ENCODE measurements at places on chromosomes 4 and X.

DNA sequence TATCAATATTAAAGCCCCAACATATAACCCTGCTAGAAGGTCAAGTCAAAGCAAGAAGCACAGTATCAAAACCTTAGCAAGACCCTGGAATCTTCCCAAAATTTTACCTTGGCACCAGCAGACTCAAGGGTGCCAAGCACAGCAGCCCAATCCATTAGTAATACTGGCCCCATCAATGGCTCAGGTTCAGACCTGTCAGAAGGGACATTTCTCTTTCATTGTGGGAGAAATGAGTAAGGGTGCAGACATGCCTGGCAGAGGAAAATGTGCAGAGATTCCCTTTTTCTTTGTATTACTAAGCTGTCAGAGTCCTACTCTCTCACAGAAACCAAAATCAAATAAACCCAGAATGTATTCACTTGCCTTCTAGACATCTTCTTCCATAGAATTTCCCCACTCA, 203.9 kb downstream of the EVC2 start:
- no peak for DNase-seq

- DNase-seq = no peak
These were observed 126.9 kb downstream of the CBLL2 start for GRCh38 chrX:22399437-22400192.

GRCh38 chr4:56650262-56651055, 30.6 kb downstream of the HOPX start:
- no peak for DNase-seq

DNA sequence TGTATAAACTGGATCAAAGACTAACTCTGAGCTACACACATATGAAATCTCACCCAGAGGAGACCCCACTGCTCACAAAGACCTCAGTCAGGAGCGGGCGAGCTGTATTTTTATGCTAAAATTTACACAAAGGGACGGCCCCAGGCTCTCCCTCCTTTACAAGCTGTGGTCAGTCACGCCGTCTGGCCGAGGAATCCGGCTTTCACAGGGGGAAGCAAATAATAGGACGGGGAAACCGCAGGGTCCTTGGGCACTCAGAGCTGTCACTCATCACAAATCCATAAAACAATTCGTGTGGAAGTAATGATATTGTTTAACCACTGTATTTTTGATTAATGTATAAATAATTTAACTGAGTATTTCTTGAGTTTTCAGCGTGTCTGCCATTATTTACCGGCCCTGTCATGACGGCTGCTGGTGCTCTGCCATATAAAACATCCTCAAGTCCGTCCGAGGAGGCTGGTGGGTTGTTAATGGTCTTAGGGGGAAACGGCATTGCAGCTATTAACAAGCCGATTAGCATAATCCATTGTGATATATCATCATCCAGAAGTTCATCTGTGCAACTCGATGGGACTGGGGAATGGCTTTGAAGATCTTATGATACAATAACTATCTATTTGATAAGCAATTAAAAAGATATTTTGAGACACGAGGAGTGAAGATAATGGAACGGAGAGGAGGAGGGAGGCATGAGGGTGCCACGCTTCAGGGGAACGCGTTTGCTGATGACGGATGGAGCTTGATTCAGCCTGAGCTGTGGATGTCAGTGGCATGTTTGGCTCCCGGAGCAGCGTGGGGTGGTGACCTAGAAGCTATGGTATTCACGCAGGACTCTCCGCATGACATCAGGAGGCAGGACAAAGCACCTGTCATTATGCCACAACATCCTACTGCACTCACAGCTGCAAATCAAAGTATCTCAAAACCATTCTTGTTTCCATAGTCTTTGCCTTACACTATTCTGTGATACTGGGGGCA, 150.9 kb downstream of the SHOX start:
- no peak for DNase-seq

DNA sequence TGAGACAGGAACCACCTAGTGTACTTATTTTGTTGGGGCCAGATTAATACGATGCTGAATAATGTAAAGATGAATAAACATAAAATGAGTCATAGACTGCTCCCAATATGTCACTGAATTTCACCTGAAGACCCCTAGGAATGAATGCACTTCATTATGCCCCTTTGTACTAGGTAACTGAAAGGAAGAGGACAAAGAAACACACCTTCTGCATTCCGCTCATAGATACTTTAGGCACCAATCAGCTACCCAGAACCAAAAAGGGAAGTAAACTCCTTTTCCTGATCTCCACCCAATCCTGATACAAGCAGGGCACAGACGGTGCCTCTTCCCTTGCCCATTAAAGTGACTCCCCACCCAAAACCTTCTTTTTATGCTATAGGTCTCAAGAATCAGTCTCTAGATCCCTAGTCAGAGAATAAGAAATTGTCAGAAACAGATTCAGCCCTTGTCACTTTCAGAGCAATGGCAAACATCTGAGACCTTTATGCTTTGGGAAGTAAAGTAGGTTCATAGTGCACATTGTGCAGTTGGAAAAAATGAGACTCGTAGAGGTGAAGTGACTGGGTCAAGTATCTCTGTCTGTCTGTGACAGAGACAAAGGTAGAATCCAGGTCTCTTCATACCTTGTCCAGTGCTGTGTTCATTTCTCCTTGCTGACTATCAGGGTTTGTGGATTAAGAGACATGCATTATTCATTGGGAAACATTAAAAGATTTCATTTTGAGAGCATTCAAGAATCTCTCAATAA, 2.3 kb downstream of the GPR174 start:
- DNase-seq = no peak

GRCh38 chr4:73589887-73590801, 30.1 kb downstream of the RASSF6 start:
- DNase-seq = no peak

DNA sequence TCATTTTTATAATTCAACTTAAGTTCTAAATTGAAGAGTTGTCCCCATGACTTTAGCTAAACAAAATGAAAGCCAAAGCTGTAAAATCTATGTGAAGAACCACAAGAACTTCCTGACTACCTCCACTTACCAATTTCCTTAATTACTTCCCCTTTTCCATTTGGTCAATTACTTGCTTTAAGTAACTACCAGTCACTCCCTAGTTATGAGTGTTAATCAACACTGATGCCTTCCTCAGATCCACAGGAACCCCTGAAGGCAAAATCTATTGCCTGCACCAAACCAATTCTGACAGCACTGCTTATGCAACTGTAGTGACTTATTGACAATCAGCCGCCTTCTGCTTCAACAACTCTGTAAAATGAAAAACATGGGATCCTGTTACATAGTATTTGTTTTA, 10.5 kb downstream of the RBMX start:
- no peak for DNase-seq

DNA sequence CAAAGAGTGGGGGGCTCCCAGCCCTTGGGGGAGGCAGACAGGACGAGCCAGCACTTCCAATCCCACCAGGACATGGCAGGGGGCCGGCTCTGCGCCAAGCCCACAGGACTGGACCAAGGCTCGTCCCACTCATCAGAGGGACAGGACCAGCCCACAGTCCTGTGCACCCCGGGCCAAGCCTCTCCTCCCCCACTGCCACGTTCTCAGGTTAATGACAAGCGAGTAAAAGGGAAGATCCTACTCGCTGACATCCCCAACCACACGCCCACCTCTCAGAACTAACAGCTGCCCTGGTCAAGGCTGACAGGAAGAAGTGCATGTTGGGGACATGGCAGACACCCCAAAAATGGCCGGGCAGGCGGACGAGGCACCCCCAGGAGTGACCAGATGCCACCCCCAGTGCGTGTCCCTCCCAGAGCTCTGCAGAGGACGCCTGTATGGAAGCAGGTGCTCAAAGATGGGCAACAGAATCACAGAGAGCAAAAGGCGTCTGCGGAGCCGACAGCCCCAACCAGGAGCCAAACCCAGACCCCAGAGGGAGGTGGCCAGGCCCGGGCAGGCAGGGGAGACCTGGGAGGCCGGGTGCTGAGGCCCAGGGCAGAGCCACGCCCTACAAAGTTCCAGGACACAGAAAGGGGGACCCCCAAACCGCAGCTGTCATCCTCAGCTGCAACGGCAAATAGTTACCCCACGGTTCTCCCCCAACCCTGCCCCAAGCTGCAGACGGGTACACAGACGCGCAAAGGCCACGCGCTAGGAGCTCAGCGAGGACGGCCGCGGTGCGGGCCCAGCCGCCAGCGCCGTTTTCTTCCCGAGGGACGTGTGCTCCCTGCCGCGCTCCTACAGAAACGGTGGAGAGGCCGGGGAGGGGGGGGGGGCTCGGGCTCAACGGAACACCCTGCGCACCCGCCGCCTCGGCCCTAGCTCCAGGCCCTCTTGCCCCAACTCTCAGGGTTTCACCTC, 1.7 kb downstream of the CTBP1 start:
- no peak for DNase-seq

- DNase-seq = no peak
These were observed 1869.7 kb downstream of the PCDH7 start for GRCh38 chr4:32589853-32590252.

GRCh38 chr4:91630764-91631163, 673.0 kb upstream of the GRID2 start:
- DNase-seq = no peak

GRCh38 chrX:14598330-14598729, 69.0 kb downstream of the GLRA2 start:
- no peak for DNase-seq

- no peak for DNase-seq
These were observed 53.9 kb downstream of the PPM1K start for GRCh38 chr4:88230461-88230891.

GRCh38 chr4:39096847-39097246, 34.8 kb downstream of the KLHL5 start:
- DNase-seq = no peak

Measured in muscle of back (tissue), 13 donors.